ENCODE measurements at places on chromosomes 2 and 18.

GRCh38 chr18:39701055-39701783, 2135.6 kb upstream of the CELF4 start:
- DNase-seq, result no peak

- peak; percentile 28 for DNase-seq
Measured at GRCh38 chr18:31659576-31660177, 24.7 kb downstream of the B4GALT6 start.

DNA sequence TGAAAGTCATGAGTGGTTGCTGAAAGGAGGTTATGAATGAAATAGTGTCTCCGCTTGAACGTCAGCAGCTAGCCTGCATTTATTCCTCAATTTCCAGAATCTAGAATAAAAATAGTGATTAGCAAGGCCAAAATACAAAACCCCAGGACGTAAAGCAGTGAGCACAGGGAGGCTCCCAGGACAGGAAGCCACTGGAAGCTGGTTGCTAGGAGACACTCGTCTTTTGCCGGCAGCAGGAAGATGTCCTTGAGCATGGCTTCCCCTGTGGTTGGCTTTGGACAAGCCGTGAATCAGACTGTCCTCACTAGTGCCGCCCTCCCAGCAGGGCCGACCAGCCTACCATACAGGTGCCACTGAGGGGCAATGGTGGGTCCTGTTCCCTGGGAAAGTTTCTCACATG, 374.4 kb downstream of the MTX2 start:
- DNase-seq, result no peak

DNA sequence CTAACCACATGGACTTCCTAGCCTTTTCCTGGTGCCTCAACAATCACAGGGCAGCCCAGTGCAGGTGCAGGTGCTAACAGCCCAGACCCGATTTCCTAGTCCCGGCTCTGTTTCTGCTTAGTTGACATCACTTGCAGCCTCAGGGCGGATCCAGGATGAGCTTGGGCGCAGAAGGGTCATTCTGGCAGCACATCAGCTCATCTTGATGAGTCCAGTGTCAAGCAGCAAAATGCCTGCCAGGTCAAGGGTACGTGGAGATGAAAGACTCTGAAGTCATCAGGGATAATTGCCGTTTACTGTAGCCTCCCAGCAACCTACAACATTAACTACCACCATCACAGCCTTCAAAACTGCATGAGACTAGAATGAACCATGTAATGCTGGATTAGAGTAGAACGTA, 39.4 kb upstream of the EFHD1 start:
- no peak for DNase-seq

DNA sequence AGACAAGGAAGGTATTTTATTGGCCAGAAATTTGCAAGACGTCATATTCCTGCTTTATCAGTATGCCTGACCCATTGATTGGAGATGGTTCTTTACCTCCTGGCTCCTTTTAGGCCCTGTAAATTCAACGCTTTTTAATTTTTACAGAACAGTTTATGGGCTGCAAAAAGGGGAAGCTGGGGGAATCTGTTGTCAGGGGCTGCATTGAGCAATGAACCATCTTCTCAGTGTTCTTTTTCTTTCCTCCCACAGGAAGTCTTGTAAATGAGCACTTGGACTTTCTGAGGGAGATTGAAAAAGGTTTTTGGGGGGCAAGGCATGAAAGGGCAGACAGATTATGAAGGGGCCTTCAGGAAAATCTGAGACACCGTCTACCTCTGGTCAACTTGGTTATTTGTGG, 503.6 kb upstream of the TNP1 start:
- DNase-seq, result peak; percentile 69

DNA sequence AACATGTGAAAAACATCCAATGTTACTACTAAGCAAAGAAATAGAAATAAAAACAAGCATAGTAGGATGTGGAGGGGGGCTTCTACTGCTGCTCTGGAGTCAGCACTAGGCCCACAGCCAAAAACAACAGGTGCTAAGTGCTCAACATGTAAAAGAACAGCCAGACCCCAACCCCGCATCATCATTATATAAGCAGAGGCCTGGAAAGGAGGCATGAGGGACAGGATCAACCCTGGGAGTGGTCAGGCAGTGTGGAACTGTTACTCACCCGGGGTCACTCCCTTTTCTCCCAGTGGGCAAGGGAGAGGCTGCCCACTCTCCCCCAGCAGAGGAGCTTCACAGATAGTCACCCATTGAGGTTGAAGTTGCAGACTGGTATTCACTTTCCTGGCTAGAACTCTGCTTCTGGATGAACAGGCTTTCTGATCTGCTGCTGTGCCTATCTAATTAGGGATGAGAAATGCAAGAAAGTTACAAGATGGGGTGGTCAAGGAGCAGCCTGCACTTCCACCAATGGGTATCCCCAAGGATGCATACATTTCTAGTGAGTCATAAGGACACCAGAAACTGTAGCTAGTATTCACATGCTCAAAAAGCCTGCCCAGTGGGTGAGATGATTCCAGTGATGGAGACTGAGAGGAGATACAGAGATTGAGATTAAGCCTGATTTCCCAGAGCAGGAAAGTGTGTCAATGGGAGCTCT, 480.1 kb upstream of the TCF4 start:
- no peak for DNase-seq

- no peak for DNase-seq
Measured at GRCh38 chr2:127877626-127878025, 8.1 kb downstream of the AMMECR1L start.

DNA sequence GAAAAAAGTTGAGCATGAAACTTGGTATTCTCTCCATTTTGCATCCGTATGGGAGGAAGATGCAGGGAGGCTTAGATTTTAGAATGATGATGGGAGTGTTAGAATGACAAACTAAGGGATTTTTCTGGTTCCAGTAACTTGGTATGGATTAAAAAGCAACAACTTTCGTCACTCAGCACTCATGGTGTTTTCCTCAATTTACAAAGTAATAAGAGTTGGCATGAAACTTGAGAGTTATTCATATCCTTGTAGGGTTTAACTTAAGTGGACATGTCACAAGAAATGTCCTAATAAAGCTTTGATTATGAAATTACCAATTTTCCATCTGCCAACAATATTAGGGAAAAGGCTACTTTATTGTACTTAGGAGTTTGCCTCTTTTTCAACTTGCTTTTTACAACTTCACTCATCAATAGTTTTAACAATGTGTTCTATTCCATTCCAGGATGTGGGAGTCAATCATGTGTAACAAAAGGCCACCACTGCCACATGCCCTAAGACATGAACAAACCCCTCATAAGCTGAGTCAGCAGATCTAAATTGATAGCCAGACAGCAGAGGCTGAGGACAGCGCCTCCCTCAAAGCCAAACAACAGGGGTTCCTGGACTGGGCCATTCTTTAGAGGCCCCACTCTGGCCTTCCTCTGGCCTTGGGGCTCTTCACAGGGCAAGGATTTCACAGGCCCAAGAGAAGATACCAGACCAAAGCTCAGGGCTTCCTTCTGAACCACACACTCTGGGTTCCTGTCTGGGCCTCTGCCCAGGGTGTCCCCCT, 265.8 kb downstream of the TNS1 start:
- DNase-seq, result peak; percentile 51
